ENCODE measurements at places on chromosomes 1 and 21. TPM values are rescaled to one million over a fixed set of nuclear protein-coding genes. Genes with fewer than 3 reads are reported as not detected.

DNA sequence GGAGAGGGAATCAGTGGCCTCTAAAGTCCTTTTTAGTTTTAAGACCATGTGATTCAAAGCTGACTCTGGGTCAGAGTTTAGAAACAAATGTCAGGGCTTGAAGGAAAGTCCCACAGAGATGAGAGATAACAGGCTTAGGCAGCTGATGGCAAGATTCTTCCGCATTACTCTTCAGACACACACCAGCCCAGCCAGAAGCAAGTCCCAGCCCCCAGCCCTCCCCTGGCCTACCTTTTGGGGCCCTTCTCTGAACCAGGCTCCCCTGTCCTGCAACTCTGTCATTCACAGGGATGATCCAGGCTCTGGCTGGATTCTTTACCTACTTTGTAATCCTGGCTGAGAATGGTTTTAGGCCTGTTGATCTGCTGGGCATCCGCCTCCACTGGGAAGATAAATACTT, 13.1 kb upstream of the CASQ1 start:
- no peaks in the 10 kb centered on the region for H3K27me3 ChIP-seq
- no peaks in the 10 kb centered on the region for H3K36me3 ChIP-seq
- no peak overlapping the region for H3K4me3 ChIP-seq
- DNase-seq, result no peak

DNA sequence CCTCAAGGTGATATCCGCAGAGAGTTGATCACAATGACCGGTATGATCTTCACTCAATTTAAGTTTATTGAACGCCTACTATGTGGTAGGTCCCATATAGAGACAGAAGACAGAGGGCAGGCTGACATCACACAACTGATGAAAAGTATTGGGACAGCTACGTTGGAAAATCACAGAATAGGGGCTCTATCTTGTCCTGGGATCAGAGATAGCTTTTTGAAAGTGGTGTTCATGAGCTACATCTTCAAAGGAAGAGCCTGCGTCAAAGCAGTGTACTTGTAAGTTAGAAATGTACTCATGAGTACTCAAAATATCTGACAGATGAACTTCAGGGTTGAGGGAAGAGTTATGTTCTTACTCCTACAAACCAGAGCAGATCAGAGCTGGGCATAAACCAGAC, 54.4 kb downstream of the GADD45A start:
- H3K4me1 ChIP-seq, result peaks cover 43% of the 10 kb centered on the region

DNA sequence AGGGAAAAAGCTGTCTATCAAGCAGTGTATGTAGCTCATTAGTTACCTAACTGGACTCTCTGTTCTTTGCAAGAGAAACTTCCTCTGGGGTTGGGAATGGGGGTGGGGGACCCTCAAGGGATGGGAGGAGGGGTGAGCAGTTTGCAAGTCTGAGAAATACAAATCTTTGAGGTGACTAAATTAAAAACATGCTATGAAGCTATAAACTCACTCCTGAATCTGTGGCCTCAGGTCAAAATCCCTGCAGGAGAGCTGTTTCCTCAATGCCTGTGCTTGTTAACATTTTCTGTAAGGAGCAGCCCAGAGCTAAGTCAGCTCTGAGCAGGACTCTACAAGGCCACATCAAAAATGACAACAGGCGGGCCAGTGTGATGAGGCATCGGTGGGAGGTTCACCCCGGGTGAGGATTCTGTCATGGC, 32.8 kb upstream of the PTPRC start:
- no peak overlapping the region for H3K27ac ChIP-seq
- no peaks in the 10 kb centered on the region for H3K4me1 ChIP-seq
- DNase-seq, result no peak

DNA sequence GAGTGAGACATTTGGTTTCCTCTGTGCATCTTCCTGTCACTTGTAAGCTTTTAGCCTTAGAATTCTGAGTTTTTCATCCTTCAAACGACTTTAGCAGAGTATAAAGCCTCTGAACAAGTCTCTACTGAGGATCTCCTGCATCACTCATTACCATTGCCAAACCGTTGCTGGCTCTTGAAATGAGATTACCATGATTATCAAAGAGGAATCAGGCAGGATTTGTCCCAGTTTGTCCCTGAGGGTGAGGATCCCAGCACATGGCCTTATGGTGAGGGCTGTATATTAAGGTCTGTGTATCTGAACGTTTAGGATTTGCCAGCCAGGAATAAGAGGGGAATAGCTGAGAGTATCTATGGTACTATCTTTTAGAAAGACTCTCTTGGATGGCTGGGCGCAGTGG, 169.5 kb upstream of the L1TD1 start:
- no peaks in the 10 kb centered on the region for H3K4me1 ChIP-seq
- no peaks in the 10 kb centered on the region for H3K36me3 ChIP-seq
- no peak for DNase-seq
- no peak overlapping the region for H3K4me3 ChIP-seq

DNA sequence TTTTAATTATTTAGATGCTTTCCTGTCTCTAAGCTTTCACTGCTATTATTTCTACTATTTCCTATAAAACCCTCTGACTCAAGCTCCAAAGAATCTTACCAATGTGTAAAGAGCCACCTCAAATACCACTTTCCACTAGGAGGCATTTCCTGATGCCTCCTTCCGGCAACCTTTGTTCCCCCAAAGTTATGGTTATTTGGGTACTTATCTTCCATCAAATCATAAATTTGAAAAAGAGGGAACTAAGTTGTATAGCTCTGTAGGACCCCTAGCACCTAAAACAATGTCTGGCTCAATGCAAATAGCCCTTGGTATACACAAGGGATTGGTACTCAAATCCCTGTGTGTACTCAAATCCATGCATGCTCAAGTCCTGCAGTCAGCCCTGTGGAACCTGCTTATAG, 79.6 kb downstream of the NME7 start:
- no peaks in the 10 kb centered on the region for H3K36me3 ChIP-seq
- H3K27me3 ChIP-seq, result no peaks in the 10 kb centered on the region
- DNase-seq, result no peak
- no peak overlapping the region for H3K27ac ChIP-seq
- no peaks in the 10 kb centered on the region for H3K4me1 ChIP-seq

LGR6 gene
- total RNA-seq, result 1.3 TPM

DNA sequence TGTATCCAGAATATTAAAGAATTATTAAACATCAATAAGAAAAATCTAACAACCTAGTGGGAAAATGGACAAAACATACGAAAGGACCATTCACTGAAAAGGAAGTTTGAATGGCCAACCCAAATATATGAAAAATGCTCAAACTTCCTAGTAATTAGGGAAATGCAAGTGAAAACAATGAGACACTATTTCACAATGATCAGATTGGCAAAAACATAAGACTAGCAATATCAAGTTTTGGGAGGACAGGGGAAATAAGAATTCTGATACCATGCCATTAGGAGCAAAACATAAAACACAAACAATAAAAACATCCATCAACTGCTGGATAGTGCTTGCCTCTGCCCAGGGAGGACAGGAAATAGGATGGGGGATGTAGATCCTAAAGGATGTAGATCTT, 14.3 kb downstream of the XCL2 start:
- no peaks in the 10 kb centered on the region for H3K4me1 ChIP-seq
- no peak overlapping the region for H3K4me3 ChIP-seq
- no peak for DNase-seq
- H3K27ac ChIP-seq, result no peak overlapping the region
- no peaks in the 10 kb centered on the region for H3K27me3 ChIP-seq

- H3K36me3 ChIP-seq, result no peaks in the 10 kb centered on the region
- no peak overlapping the region for H3K27ac ChIP-seq
- H3K4me3 ChIP-seq, result no peak overlapping the region
- H3K27me3 ChIP-seq, result no peaks in the 10 kb centered on the region
- no peaks in the 10 kb centered on the region for H3K4me1 ChIP-seq
These were observed 779.6 kb upstream of the PRMT6 start for GRCh38 chr1:106276871-106277270.

DNA sequence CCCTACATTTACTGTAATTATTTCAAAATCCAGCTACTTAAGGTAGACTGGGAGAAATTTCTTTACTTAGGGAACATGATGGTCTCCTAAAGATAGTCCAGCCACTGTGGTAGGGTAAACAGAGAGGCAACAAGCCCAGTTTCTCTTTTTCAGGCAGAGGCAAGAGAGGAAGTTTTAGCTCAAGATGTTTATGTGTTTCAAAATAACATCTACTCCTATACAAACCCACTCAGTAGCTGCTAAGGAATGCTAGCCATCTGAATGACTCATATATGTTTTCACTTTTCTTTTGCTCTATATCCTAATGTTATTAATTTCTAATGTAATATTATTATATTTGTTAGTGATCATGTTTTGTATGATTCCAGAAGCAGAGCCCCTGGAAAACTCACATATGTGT, 856.6 kb downstream of the PLA2G4A start:
- no peaks in the 10 kb centered on the region for H3K27me3 ChIP-seq
- H3K4me3 ChIP-seq, result no peak overlapping the region
- DNase-seq, result no peak
- no peak overlapping the region for H3K27ac ChIP-seq
- H3K36me3 ChIP-seq, result no peaks in the 10 kb centered on the region
- no peaks in the 10 kb centered on the region for H3K4me1 ChIP-seq

DNA sequence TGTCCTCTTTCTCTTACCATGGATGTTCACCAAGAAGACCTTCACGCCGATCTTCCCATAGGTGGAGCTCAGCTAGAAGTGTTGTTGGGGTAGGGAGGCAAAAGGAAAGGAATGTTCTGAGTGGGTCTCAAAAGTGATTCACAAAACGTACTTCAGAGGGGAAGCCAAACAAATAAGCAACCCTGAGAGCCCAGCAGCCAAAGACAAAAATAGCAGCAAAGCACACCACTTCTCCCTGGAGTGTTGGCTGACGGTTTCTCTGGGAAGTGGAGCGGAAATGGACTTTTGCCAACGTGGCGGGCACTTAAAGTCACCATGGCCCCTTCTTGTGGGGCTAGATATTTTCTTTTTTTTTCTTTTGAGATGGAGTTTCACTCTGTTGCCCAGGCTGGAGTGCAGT, 23.1 kb downstream of the SLC26A9 start:
- H3K36me3 ChIP-seq, result no peaks in the 10 kb centered on the region
- peaks cover 21% of the 10 kb centered on the region for H3K4me1 ChIP-seq
- peak overlapping the region; percentile 86 for H3K27ac ChIP-seq
- H3K27me3 ChIP-seq, result no peaks in the 10 kb centered on the region
- H3K4me3 ChIP-seq, result no peak overlapping the region

- no peak overlapping the region for H3K27ac ChIP-seq
- H3K27me3 ChIP-seq, result peaks cover 7% of the 10 kb centered on the region
- H3K36me3 ChIP-seq, result no peaks in the 10 kb centered on the region
- no peaks in the 10 kb centered on the region for H3K4me1 ChIP-seq
These were observed 81.0 kb downstream of the GLIS1 start for GRCh38 chr1:53657891-53658396.

GRCh38 chr1:167927046-167927754, 9.3 kb upstream of the DCAF6 start:
- H3K4me3 ChIP-seq, result no peak overlapping the region
- no peaks in the 10 kb centered on the region for H3K27me3 ChIP-seq
- peaks cover 4% of the 10 kb centered on the region for H3K36me3 ChIP-seq
- no peak for DNase-seq
- H3K4me1 ChIP-seq, result peaks cover 3% of the 10 kb centered on the region

UCK2 gene
- total RNA-seq, result 15.1 TPM

DNA sequence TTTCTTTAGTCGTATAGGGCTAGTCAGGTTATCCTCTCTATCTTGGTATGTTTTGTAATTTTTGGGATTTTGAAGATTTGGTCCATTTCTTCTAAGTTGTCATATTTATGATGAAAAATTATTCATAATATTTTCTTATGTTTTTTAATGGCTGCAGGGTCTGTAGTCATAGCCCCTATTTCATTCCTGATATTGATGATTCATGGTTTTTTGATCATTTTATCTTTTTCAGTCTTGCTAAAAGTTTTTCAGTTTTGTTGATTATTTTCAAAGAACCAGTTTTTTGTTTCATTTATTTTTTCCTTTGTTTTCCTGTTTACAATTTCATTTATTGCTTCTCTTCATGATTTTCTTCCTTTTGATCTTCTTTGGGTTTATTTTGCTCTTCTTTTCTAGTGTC, 50.2 kb downstream of the DIRAS3 start:
- no peaks in the 10 kb centered on the region for H3K4me1 ChIP-seq
- H3K4me3 ChIP-seq, result no peak overlapping the region
- no peaks in the 10 kb centered on the region for H3K27me3 ChIP-seq
- H3K27ac ChIP-seq, result no peak overlapping the region
- no peaks in the 10 kb centered on the region for H3K36me3 ChIP-seq

CACNA1E gene
- total RNA-seq, result 0.04 TPM

DNA sequence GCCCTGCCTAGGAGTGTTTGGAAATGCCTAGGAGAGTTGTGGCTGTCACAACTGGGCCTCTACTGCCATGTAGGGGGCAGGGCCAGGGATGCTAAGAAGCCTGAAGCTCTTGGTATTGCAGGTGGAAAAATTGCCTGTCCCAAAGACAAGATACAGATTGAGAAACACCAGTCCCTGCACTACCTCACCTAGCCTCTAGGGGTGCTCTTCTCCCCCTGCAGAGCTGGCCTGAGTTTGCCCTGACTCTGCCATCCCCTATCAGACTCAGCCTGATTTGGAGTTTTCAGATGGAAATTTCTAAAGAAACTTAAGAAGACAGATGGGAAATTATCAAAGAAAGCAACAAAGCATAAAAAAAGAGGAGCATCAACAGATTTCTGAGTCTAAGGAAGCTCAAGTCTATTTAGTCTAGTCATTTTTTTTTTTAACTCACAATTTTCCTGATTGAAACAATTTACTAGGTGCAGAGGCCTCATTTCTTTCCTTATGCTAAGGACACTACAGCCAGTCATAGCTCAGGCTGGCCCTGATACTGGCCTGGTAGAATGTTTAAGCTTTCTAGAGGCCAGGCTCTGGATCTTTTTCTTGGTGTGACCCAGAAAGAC, 61.4 kb upstream of the LRRN2 start:
- H3K4me3 ChIP-seq, result no peak overlapping the region
- H3K27me3 ChIP-seq, result peaks cover 5% of the 10 kb centered on the region
- peak; percentile 28 for DNase-seq
- H3K4me1 ChIP-seq, result no peaks in the 10 kb centered on the region

FABP3 gene
- 6,997 TPM for total RNA-seq

GRCh38 chr1:93740601-93741031, 59.0 kb upstream of the BCAR3 start:
- H3K4me1 ChIP-seq, result peaks cover 11% of the 10 kb centered on the region
- no peak overlapping the region for H3K4me3 ChIP-seq
- no peaks in the 10 kb centered on the region for H3K36me3 ChIP-seq
- no peak overlapping the region for H3K27ac ChIP-seq
- H3K27me3 ChIP-seq, result no peaks in the 10 kb centered on the region

Measured in heart left ventricle (tissue), 16 donors.